ENCODE measurements at places on chromosomes 5 and 9.

- DNase-seq = no peak
These were observed 33.4 kb upstream of the ADAMTS2 start for GRCh38 chr5:179378441-179379271.

DNA sequence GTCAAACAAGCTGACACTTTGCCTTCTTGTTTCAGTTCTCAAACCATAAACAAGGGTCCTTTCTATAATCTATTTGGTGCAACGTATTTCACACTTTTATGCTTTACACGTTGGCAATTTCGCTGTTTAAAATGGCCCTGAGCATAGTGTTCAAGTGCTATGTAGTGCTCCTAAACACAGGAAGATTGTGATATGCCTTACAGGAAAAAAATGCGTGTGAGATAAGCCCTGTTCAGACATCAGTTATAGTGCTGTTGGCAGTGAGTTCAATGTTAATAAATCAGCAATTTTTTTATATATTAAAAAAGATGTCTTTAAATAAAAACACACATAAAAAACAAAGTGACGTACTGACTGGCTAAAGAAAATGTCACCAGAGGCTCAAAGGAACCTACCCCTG is 23.9 kb downstream of the CLINT1 start:
- DNase-seq = no peak

- no peak for DNase-seq
These were observed 35.9 kb upstream of the LECT2 start for GRCh38 chr5:135990528-135991255.

DNA sequence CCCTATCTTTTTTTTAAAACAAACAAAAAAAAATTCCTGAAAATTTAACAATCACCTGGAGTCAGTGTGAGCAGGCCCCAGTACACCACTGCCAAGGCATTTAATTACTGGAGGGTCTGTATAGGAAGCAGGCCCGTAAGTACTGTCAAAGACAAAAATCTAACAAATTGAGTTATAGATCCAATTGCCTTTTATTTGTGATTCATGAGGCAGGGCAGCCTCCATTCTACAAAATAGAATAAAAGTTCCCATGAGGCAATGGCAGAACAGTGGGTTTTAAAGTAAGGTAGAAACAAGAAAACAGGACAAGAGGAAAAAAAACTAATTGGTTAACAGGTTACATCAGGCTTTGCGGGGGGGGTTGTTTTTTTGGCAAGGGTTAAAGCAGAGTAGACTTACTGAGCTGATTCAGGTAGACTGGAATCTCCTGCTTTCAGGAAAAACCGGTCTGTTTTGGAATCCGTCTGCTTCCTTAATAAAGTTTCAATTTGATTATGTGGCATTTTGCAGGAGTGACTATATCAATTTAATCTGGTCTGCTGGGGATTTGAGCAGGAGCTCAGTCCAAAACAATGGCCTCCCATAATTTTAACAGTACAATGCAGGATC is 48.9 kb downstream of the AUH start:
- DNase-seq = no peak

GRCh38 chr9:91751922-91752321 is 198.1 kb downstream of the ROR2 start:
- no peak for DNase-seq

GRCh38 chr9:128689820-128690683 is 1.0 kb downstream of the SET start:
- no peak for DNase-seq

DNA sequence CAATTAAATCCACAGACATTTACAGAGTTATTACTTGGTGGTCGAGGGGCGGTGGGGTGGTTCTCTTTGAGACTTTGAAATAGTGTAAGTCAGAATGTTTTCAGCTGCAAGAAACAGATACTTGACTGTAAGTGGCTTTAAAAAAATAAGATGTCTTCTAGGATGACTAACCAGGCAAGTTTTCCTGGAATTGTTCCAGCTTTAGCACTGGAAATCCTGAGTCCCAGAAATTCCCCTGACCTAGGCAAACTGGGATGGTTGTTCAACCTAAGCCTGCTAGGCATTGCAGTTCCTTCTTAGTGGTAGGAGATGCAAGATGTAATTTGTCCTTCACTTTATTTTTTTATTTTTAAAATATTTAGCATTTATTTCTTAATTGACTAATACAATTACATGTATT is 169.5 kb upstream of the POC5 start:
- DNase-seq = no peak

- no peak for DNase-seq
These were observed 337.3 kb upstream of the RFX3 start for GRCh38 chr9:3863111-3863528.

- DNase-seq = no peak
These were observed 664 bp upstream of the ARSB start for GRCh38 chr5:78985725-78986223.

DNA sequence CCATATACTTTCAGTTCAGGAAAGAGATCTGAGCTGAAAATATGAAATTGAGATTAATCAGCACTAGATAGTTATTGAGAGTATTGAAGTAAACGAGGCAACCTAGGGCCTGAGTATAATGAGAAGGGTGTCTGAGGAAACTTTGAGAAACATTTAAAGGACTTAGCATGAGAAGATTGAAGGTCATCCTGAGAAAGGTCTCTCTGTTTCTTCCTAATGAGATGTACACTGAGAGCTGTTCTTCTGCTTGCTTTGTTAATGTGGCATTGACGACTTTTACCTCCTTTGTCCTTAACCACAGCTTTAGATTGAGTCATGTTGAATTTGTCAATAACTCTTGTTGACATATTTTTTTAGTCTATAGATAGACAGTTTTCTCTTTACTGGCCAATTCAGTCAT is 145.1 kb upstream of the ACTBL2 start:
- DNase-seq = no peak

GRCh38 chr5:163695830-163696578 is 190.6 kb downstream of the MAT2B start:
- peak; percentile 13 for DNase-seq

DNA sequence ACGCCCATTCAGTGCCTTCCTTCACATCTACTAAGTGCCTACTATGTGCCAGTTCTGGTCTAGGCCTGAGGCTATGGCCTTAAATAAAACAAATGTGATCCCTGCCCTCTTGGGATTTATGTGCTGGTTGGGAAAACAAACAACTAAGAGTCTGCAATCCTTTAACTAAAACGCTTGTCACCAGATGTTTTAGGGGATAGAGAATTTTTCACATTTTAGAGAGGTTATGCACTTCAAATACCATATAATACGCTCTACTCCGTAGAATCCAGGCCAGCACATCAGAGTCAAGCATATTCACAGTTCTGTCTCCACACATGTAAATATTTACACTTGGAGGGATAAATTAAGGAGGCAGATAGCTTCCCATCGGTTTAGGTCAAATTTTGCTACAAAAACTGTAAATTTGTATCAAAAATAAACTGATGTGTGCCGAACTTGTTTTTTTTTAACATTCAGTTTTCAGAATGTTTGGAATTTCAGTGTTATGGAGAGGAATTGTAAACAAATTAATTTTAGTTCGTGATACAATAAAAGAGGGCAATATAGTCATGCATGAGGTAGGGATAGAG is 22.0 kb upstream of the ADRA1B start:
- DNase-seq = no peak

- DNase-seq = no peak
These were observed 38.7 kb downstream of the PLEKHG4B start for GRCh38 chr5:130601-131131.

GRCh38 chr9:85117831-85118230 is 448.3 kb downstream of the NTRK2 start:
- DNase-seq = no peak

- no peak for DNase-seq
These were observed 237.4 kb upstream of the PTGER4 start for GRCh38 chr5:40442346-40442745.

GRCh38 chr5:127615916-127616315 is 33.0 kb upstream of the CTXN3 start:
- DNase-seq = no peak

GRCh38 chr9:119282476-119283077 is 86.7 kb downstream of the BRINP1 start:
- DNase-seq = no peak
